ENCODE measurements at places on chromosomes 12 and 14.

- DNase-seq: peak; percentile 98
These were observed 164.5 kb downstream of the SLC38A4 start for GRCh38 chr12:46661110-46661845.

DNA sequence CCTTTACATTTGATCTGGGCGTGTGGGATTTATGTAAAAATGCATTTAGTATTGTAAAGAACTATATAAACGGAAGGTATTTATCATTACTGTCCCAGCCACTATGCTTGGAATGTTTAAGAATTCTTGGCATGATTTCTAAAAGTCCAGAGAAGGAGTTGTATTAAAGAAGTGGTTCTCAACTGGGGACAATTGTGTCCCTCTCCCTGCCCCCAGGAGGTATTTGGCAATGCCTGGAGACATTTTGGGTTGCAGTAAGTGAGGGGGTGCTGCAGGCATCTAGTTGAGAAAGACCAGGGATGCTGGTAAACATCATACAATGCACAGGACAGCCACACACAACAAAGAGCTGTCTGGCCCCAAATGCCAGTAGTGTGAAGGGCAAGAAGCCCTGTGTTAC is 7.2 kb downstream of the SLC38A1 start:
- DNase-seq: peak; percentile 36

DNA sequence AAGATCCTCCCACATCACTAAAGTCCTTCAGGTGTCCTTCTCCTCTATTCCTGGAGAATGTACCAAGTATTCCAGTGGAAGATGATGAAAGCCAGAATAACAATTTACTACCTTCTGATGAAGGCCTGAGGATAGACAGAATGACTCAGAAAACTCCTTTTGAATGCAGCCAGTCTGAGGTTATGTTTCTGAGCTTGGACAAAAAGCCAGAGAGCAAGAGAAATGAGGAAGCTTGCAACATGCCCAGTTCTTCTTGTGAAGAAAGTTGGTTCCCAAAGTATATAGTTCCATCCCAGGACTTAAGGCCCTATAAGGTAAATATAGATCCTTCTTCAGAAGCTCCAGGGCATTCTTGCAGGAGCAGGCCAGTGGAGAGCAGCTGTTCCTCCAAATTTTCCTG is 54.6 kb upstream of the HELB start:
- no peak for DNase-seq

GRCh38 chr14:70964492-70964891 is 57.2 kb downstream of the PCNX1 start:
- DNase-seq: no peak

DNA sequence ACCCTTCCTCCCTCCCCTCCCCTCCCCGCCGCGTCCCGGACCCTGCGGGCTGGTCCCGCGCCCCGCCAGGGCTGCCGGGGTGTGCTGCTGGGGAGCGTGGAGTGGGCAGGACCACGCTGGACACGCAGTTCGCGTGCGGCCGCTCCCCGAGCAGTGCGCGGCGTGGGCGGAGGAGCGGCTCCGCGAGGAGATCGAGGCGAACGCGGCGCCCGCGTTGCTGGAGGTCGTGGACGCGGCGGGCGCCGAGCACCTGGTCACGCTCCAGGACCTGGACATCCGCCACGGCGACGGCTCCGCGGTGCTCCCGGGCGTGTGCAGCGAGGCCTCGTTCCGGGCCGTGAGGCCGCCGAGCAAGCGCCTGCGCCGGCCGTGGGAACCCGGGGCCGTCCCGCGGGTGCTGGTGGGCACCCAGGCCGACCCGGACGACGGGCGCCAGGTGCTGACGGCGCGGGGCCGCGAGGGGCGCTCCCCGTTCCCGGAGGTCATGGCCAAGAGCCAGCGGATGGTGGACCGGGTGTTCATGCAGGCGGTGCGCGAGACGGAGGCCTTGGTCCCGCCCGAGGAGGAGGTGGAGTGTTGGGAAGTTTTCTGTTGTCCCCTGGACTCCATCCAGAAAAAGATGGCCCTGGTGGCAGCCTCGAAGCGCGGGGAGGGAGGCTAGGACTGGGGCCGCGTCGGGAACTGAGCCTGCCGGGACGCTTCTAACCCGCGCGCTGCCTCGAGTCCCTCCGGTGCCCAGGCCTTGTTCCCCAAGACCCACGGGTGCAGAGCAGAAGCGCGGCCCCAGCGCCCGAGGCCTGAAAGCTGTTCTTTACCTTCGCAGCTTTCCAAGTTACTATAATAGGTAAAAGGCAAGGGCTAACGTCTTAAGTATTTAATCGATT is 54.7 kb upstream of the EIF5 start:
- no peak for DNase-seq

DNA sequence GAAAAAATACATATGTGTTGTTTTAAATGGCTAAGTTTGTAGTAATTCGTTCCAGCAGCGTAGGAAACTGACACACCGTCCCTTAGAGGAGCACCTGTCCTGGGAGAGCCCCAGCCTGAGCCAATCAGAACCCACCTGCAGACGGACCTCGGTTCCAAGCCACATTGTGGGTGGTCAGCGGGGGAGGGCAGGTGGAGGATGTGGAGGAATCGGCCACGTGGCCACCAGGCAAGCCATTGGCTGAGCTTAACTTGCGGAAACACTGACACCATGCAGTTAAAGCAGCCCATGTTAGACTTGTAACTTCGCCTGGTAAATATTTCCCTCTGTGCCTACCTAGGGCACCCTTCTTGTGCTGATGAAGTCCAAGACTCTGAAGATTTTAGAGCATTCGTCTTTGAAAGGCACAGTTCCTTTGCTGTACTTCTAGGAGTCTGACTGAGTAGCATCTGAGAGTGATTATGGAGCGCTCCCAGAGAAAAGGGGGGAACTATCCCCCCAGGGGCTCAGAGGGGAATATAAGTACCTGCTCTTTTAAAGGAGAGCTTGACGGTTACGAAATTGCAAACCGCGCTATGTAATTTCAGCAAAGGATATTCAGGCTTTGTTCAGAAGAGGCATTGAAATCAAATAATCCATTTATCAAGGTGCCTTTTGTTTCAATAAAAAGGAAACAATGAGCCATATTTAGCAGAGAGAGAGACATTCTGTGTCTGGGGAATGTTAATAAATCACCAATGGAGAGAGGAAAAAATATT is 135.7 kb downstream of the TMEM132C start:
- DNase-seq: no peak

DNA sequence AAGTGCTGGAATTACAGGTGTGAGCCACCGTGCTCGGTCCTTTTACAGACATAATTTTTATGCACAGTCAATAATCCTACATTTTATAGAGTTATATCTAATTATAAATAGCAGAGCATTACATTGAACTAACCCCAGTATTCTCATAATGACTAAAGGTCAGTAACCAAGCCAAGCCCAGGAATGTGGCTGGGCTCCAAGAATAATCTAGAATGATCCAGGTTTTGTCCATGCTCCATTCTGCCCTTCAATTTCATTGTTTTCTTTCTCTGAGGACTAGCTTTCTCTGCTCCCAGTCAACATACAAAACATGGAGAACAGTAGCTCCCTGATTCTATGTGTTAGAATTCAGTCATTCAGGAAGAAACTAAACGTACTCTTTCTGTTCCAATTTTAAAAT is 92.1 kb upstream of the KRR1 start:
- peak; percentile 21 for DNase-seq

DNA sequence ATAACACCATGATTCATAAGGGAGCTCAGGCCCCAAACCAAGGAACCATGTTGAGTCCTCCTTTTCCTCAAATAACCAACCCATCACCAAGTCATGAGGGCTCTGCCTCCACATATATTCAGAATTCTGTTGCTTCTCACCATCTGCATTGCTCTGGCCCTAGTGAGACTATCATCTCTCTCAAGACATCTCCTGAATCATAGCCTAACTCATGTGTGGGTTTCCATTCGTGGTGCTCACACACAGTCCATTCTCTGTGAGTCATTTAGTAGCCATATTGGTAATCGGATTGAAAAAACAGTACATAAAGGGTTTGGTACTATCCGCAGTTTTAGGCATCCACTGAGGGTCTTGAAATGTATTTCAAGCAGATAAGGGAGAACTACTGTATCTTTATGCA is 5.1 kb upstream of the SLC38A2 start:
- peak; percentile 66 for DNase-seq

DNA sequence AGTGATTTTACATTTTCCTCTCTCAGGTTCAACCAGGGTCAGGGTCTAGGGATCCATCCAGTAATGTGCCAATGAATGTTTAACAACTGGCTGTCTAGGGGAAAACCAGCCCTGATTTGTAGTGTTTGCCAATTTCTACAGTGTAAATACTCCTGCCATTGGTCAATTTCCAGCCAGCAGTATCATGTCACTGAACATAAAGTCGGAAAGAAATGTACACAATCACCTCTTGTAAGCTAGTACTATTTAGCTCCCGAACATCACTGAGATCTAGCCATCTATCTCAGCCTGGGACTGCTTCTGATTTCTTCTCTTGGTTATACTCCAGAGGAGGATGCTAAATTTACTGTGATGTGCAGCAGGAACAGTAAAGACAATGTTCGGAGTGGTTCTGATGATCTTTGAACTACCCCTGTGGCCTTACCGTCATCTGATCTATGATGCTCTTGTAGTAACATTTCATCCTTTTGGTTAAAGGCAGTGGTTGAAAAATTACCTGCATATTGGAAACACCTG is 36.7 kb upstream of the EGLN3 start:
- no peak for DNase-seq

GRCh38 chr14:90580377-90581335 is 183.8 kb downstream of the CALM1 start:
- DNase-seq: peak; percentile 17

DNA sequence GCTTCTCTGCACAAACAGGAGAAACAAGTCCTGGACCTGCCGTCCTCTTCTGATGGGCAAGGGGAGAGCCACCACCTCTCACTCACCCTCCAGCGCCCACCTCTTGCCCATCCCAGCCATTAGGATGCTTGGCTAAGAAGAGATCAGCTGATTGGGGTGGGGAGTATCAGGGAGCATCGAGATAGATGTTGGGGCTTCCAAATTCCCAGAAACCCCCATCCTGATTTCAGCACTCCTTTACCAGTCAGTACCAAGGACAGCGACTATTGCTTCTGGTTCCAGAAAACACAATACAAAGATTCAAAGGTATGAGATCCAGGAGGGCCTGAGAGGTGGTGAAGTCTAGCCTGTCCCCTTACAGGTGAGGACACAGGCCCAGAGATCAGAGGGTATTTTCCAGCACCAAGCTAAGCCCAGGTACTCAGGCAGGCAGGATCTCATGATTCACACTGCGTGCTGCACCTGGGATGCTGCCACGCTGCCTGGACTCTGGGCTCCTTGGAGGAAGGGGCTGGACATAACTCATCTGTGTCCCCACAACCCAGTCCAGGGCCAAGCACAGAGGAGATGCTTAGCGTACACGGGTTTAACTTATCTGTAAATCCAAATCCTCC is 76.6 kb downstream of the TUNAR start:
- DNase-seq: peak; percentile 5

Measured in fibroblast of skin of right biceps (primary cell).